Activated CD4-positive, alpha-beta T cell treated with anti-CD3 and anti-CD28 coated beads, Interleukin-2, amount 50 U/mL, for 24 hours (primary cell): ENCODE measurements at places on chromosomes 4 and X.

GRCh38 chrX:22467571-22467970 lies 194.9 kb downstream of the CBLL2 start:
- no peak for DNase-seq

GRCh38 chr4:71587995-71588394 lies 195.9 kb downstream of the GC start:
- DNase-seq = no peak

DNA sequence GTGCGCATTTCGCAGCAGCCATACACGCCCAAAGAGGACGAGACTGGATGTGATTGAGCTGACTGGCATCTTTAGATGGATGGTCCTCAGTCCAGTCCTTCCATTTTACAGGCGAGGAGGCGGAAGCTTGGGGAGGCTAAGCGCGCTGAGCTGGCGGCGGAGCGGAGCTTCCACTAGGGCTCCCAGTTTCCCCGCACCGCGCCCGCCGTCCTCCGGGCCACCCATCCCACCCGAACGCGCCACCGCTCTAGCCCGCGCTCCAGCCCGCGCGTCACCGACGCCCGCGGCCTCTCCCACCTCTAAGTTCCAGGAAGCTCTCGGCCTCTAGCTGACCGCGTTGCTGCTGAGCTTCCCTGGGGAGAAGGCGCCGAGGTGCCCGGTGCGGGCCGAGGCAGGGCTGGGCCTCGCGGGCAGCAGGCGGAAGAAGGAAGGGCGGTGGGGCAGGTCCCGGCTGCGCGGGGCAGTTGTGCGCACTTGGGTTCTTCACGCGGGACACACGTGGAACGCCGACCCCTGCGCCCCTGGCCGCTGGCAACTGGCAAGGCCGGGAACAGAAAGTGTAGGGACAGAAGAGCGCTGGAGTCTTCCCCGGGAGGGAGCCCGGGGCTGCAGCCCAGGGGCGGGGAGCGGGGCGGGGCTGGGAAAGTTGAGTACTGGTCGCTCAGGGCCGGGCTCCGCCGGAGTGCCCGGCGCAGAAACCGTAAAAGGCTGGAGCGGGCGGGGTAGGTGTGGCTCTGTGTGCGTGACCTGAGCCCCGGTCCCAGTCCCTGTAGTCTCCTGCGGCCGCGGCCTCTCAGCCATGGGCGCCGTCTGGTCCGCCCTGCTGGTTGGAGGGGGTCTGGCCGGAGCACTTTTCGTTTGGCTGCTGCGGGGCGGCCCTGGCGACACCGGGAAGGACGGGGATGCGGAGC lies at the start of gene STBD1:
Gene STBD1, plus strand, starts transcription at position 763 of the 911 bp plus-strand sequence. Its CDS starts 37 bp downstream, at position 800.
- no peak for DNase-seq

- no peak for DNase-seq
These were observed 75.2 kb upstream of the PLAC8 start for GRCh38 chr4:83189631-83190136.

DNA sequence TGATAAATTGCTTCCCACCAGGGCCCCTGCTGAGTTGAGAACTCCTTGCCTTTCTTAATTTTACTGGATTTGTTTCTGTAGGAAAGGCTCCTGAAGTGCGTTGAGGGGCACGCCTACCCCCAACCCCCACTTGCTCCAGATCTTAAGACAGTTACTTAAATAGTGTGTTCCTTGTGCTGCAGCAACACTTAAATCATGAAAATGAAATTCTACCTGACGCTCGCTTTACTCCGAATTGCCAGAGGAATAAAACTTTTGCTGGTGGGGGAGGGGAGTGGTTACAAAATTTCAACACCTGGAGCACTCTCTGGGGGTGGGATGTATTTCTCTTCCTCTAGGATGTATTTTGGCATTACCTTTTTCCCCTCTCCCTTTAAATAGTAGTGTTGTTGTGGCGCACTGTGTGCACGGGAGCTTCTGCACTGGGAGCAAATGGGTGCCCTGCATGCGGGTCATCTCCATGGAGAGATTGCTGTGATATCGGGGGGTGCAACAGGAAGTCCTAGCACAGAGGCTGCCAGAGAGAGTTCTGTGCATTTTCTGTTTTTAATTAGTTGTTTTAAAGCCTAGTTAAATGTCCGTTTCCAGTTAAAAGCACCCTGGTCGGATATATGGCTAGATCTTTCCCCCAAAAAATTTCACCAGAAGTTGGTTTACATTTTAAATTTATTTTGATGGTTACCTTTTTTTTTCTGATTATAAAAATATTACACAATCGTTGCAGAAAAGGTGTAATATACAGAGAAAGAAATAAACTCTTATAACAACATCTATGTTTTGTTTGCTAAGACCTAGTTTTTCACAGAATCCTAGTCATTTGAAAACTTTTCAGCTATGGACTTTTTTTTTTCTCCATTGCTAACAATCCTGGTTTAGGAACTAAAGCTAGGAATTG lies 207.7 kb downstream of the SOWAHB start:
- no peak for DNase-seq

DNA sequence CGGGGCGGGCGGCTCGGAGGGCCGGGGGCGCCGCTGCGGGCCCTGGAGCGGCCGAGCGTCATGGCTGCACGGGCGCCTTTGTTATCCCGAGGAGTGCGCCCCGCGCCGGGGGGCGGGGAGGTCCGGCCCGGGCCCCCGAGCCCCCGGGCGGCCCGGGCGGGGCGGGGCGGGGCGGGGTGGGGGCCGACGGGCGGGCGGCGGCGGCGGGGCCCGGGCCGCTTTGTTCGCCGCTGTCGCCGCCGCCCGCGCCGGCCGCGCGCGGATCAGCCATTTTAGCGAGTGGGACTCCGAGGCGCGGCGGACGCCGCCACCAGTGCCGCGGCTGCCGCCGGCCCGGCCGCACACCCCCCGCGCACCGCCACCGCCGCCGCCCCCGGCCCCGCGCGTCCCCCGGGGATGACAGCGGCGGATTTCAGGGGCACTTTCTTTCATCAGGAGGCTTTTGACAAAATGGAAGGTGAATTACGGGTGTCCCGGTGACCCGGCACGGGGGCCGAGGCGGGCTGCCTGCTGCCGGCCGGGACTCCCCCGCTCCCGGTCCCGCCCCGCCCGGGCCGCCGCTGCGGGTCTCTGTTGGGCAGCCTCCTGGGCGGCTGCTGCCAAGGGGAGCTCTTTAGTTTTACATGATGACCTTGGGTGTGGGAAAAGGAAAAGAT lies 1.2 kb downstream of the HMGB3 start:
- no peak for DNase-seq

GRCh38 chrX:15646031-15646430 lies 18.6 kb downstream of the CLTRN start:
- no peak for DNase-seq

DNA sequence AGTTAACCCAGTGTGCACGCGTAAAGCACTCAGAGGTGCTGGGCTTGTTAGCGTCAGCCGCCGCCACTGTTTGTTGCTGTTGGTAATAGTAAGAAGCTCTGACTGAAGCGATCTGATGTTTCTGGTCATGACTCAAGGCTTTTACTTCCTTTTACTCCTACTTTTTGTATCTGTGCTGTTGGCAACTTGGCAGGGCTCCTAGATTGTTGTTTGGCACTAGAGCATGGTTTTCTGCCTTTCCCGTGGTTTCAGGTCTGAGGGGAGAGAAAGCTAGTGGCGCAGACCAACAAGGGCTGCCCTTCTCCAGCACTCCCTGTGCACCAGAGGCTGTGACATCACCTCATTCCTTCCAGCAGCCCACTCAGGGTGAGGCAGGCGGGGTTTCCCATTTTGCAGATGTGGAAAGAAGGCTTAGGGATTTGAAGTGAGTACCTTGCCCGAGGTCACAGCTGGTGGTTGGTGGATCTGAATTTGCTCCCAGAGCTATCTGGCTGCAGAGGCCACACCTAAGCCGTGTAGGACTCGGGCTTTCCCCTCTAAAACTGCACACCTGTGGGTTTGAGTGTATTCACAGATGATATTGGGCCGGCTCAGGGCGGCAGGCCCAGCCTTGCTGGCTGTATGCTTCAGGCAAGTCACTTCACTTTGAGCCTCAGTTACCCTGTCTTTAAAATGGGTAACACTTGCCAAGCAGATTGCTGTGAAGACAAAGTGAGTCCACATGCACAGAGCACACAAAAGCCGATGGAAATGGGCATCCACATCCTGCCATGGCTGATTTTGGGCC lies 51.2 kb upstream of the TADA2B start:
- no peak for DNase-seq

GRCh38 chr4:187996502-187997177 lies 1.1 kb downstream of the ZFP42 start:
- no peak for DNase-seq

- DNase-seq = no peak
These were observed 62.9 kb upstream of the TXK start for GRCh38 chr4:48196758-48197504.

GRCh38 chrX:110284159-110284558 lies 33.7 kb downstream of the AMMECR1 start:
- no peak for DNase-seq

DNA sequence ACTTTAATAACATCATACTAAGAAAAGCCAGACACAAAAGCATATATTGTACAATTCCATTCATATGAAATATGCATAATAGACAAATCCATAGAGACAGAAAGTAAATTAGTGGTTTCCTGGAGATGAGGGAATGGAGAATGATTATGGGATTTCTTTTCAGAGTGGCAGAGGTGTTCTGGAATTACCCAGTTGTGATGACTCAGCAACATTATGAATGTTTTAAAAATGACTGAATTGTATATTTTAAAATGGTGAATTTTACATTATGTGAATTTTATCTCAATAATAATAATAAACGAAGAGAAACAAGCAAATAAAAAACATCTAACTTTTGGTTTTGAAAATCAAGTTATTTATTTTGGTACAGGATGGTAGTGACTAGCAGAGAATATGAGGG lies 11.2 kb downstream of the ZXDA start:
- DNase-seq = no peak

GRCh38 chr4:2259541-2260343 lies 2.2 kb downstream of the MXD4 start:
- no peak for DNase-seq

DNA sequence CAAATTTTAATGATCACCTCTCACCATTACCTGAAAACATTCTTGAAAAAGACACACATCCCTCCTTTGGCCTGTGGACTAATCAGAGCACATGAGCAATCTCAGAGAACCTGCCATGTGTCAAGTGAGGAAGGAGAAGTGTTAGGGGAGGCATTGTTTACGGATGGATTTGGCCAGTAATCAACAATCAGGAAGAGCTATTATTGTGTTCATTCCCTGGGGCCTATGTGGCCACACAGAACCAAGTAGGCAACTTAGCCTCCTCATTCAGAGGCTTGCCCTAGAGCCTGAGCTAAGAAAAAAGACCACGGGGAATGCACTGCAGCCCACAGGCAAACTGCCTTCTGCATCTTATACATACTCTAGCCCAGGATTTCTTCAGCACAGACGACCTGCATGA lies 40.6 kb upstream of the DOCK11 start:
- DNase-seq = no peak

DNA sequence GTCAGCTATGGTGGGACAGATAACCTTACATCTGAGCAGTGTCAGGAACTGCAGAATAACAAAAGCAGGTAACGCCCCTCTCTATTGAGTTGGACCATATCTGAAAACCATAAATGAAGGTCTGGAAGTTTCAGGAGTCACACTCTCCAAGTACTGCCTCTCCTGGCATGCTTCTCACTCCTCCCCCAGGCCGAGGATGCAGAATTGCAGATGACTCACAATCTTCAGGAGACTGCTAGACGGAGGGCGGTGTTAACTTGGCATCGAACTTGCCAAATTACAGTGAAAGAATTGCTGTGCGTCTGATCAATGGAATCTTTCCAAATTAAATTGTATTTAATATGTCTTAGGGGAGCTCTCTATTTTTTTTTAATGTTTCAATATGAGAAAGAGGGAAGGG lies 67.1 kb upstream of the TRIM2 start:
- DNase-seq = no peak

GRCh38 chrX:29890004-29890403 lies 325.4 kb upstream of the MAGEB2 start:
- DNase-seq = no peak

GRCh38 chr4:54929459-54929858 lies 195.9 kb downstream of the KDR start:
- no peak for DNase-seq

- DNase-seq = no peak
These were observed 7.1 kb downstream of the KLF3 start for GRCh38 chr4:38670939-38671591.

DNA sequence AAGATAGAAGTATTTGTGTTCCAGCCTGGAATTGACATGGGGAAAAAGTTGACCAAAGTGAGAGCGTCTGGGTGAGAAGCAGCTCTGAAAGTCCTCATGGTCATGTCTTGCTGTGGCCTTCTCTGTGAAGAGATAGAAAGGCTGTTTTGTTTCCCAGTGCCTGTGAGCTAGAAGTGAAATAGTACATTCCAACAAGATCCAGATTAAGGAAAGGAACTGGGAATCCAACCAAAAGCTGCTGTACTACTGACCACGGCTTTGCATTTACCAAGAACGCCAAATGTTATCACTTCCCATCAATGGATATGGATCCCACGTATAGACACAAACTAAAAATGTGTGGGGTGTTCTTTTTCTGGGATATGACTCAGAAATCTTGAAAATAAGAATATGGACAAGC lies 51.2 kb downstream of the TENM3 start:
- DNase-seq = no peak

DNA sequence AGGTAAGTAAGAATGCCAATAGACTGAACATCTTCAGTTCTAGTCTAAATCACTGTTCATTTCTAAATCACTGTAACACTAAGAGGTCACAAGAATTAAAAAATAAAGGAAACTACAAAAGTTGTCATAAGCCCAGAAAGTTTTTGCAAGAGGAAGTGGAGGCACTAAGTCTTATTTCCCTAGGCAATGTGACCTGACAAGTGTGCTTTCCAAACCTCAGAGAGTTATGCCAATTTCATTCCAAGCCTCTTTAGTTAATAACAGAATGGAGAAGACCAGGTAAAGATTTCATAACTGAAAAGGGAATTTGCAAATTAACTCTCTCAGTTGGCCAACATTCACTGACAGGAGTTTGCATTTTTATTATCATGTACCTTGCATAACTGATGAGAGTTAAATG lies 40.5 kb downstream of the BBS12 start:
- DNase-seq = no peak

DNA sequence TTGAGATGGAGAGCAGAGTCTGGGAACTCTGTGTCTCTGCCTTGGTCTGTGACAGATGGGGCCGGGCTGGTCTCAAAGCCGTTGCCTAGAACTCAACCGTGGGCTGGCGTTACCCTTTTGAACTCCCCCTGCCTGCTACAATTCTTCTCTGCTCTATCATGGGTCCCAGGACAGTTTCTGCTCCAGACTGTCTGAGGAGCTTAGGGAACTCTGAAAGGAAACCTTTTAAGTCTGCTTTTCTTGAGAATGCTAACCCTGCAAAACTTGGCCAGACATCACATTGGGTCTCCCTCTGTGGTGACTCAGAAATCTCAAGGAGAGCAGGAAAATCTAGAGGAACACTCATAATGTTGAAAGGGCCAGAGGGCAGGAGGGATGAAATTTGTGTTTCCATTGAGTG lies 240.6 kb downstream of the CBR4 start:
- no peak for DNase-seq

DNA sequence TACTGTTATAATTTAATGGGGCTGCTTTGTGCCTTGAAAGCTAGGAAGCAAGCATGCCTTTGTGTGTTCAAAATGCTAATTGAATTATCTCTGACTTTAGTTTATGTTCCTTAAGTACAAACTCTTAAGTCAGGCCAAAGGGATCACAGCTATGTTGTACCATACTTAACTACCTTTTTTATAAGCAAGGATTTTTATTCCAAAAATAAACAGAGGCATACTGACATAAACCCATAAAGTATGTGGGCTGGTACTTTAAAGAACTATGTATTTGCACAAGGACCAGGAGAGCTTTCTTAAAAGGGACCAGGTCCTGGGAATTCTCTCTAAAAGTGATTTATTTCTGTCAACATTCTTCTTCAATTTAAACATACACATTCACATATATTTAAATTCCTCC lies 57.8 kb upstream of the HCCS start:
- DNase-seq = no peak

GRCh38 chr4:113849771-113850170 lies 88.2 kb upstream of the CAMK2D start:
- no peak for DNase-seq
